ENCODE measurements at places on chromosomes 6 and 20. TPM values are rescaled to one million over a fixed set of nuclear protein-coding genes. Genes with fewer than 3 reads are reported as not detected.

PLG gene
- total RNA-seq: 0.16 TPM

DAAM2 gene
- 50.3 TPM for total RNA-seq

SYNDIG1 gene
- 8.7 TPM for total RNA-seq

DCDC2 gene
- 3.2 TPM for total RNA-seq

SLC32A1 gene
- not detected for total RNA-seq

TBXT gene
- not detected for total RNA-seq

SLPI gene
- not detected for total RNA-seq

DNA sequence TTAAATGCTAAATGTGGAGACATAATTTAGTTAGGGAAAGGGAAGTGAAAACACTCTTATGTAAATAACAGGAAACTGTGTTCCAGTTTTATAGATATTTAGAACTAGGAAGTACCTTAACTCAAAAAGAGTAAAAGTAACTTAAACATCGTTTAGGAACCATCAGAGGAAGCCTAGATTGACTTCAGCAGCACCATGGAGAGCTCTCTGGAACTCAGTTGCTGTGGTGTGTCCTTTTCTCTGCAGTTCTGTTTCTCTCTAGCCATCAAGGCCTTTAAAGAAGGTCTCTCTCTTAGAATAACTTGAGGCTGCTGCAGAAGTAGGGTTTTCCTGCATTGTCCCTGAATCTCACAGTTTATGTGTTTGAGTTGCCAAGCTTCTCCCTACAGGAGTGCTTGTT lies 26.9 kb downstream of the CLVS2 start:
- DNase-seq: no peak

DNA sequence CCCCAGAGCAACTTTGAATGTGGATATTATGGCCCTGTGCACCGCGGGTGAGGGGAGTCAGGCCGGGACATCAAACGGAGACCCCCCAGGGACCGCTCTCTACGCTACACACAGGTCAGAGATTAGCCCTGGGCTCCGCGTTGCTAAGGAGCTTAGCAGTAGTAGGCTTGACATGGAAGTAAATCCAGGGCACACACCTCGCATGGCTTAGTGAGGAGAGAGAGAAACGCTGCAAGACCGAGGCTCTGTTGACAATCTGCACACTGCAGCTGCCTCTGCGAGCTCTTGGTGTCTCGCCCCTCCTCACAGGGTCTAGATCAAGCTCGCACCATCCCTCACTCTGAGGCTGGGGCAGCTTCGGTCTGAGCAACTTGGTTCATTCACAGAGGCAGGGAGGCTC lies 116.1 kb upstream of the CDH4 start:
- no peak for DNase-seq

- no peak for DNase-seq
These were observed 47.7 kb upstream of the SMOC2 start for GRCh38 chr6:168393126-168393870.

DNA sequence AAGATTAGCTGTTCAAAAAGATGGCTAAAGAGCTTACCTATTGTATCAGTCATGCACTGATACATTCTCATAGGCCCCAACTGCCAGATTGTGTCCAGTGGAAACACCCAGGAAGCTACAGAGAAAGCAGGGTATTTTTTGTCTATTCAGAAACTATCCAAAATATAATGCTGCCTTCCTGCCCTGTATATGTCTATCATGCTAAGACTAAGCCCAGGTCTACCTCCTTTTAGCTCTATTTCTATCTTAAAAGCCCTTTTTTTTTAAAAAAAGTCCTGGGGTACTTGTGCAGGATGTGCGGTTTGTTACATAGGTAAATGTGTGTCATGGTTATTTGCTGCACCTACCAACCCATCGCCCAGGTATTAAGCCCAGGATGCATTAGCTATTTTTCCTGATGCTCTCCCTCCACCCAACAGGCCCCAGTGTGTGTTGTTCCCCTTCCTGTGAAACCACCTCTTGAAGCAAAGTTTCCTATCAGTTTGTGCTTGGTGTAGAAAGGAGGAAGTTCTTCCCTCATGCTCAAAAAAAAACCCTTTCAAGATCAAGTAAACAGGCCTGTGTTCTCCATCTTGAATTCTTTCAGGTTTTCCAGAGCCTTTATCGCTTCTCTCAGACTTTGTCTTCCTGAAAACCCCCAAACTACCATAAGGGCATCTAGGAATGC lies 514 bp downstream of the DEFB129 start:
- DNase-seq: no peak

- DNase-seq: peak; percentile 44
These were observed 71.4 kb upstream of the TULP1 start for GRCh38 chr6:35583893-35584688.

- DNase-seq: no peak
These were observed 17.2 kb downstream of the GPLD1 start for GRCh38 chr6:24472181-24472580.

DNA sequence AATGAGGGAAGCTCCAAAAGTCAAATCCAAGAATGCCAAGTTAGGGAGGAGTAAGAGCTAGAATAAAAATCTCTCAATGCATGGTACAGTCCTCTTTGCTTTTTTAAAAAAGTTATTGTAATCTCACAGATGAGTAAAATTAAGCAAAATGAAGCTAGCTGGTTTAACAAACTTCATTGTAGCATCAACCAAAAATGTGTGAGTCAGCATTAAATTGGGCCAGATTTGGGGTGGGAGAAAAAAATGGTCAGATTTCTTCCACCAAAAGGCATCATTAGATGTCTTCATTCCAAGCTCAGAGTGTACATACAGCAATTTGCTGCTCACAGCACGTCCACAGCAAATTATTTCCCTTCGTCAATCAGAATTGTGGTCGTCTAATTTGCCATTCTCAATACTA lies 441.5 kb upstream of the FLRT3 start:
- DNase-seq: no peak

- no peak for DNase-seq
These were observed 55.9 kb upstream of the PSMF1 start for GRCh38 chr20:1062334-1063010.

DNA sequence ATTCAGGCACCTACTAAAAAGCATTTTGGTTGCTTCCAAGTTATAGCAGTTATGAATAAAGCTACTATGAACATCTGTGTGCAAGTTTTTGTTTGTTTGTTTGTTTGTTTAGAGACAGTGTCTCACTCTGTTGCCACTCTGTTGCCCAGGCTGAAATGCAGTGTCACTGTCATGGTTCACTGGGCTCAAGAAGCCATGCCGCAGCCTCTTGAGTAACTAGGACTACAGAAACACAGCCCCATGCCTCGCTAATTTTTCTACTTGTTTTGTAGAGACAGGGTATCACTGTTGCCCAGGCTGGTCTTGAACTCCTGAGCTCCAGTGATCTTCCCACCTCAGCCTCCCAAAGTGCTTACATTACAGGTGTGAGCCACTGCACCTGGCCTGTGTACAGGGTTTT lies 795.9 kb downstream of the EPHA7 start:
- DNase-seq: no peak

- no peak for DNase-seq
These were observed 42.7 kb downstream of the RAMACL start for GRCh38 chr6:166543603-166544295.

DNA sequence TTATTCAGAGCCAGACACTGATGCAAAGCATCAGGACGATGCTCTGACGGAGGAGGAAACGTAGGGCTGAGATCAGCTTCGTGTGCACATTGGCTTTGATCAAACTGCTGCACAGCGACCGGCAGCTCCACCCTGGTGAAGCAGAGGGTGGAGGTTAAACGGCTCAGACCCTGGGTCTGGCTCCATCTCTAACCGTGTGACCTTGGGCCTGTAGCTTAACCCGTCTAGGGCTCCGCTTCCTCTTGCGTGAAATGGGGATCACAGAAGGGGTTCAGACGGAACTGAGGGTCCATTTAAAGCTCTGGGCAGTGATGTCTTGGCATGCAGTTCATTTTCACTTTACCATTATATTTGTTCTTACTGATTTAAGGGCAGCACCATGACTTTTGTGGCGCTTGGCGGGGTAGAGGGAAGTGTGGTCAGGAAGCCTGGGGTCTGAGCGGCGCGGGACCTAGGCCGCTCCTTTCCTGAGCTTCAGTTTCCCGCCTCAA lies 644 bp downstream of the RBL1 start:
- DNase-seq: no peak

DNA sequence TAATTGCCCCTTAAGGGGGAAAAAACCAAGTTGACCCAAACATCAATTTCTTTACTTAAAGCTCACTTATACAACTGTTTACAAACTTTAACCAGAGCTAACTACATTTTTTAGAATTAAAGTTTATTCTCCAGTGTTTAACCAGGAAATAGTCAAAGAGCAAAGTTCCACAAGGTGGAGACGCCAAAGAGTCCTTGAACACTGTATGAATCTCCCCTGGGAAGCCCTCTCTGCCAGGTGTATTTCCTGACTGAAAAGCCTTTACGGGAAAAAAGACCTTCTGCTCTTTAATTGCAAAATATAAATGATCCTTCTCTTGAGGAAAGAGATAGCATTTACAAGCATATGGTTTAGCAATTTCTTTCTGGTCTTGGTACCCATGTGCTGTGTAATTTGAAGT lies 36.2 kb downstream of the BTBD9 start:
- no peak for DNase-seq

- peak; percentile 44 for DNase-seq
These were observed 165.5 kb downstream of the BACH2 start for GRCh38 chr6:90131125-90131524.

DNA sequence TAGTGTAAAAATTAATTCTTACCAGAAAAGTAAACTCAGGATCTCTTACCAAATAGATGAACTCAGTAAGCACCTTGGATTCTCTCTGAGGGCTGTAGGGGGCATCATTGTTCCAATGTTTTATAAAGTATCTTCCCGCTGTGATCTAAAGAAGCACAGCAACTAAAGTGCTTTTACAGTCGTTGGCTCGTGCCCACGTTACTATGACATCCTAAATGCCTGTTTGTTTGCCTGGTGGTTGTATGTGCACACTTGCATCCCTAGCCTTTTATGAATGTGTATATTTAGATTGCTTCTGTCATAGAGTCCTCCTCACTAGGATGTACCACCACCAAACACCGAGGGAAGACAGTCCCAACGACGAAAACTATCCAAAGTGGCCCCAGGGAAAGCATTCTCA lies 34.5 kb downstream of the SLX4IP start:
- peak; percentile 69 for DNase-seq

DNA sequence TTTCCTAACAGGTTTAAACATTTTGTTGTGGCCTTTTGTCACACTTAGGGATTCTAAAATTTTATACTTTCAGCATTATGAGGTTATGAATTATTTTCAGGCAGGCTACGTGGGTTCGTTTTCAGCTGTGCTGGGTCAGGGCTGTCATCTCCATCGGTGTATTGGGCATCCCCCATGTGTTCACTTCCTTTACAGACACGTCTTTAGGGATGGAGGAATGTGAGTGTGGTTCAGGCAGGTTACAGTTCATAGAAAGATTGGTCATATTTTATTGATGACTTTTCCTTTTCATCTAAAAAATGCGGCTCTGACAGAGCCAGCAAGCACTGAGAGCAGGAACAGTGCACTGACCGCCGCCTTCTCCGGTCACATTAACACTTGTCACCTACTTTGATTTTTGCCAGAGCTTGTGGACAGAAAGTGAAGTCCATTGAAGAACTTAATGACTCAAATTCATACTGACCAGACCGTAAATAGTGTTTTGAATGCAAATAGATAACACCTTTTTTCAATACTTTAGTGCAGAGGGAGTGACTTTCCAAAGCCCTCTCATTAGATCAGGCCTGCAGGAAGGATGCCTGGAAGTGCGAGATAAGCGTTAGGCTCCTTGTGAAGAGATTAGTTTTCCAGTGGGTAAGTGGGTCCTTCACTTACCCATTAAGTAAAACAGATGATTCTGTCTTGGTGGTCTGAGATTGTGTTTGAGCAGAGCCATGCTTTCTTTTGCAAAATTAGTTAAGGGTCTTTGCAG lies 113.1 kb downstream of the TIAM2 start:
- DNase-seq: peak; percentile 76
